Fibroblast of skin of right biceps (primary cell): ENCODE measurements at places on chromosomes 5 and 9.

- no peak for DNase-seq
Observed at GRCh38 chr5:116616876-116617275, 42.3 kb upstream of the SEMA6A start.

GRCh38 chr9:36961561-36962325, 72.3 kb downstream of the PAX5 start:
- peak; percentile 18 for DNase-seq

DNA sequence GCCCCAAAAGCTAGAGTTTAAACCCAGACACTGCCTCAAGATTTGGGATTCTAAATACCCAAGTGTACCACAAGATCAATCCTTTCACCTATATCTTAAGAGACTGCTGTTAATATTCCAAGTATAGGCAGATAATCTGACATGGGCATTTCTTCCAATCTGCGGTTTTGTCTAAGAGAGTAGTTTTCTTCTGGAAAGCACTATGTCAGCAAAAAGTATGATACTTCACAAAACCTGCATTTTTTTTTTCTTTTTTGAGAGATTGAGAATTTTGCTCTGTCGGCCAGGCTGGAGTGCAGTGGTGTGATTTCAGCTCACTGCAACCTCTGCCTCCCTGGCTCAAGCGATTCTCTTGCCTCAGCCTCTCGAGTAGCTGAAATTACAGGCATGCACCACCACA, 190.7 kb upstream of the TYRP1 start:
- DNase-seq, result no peak

DNA sequence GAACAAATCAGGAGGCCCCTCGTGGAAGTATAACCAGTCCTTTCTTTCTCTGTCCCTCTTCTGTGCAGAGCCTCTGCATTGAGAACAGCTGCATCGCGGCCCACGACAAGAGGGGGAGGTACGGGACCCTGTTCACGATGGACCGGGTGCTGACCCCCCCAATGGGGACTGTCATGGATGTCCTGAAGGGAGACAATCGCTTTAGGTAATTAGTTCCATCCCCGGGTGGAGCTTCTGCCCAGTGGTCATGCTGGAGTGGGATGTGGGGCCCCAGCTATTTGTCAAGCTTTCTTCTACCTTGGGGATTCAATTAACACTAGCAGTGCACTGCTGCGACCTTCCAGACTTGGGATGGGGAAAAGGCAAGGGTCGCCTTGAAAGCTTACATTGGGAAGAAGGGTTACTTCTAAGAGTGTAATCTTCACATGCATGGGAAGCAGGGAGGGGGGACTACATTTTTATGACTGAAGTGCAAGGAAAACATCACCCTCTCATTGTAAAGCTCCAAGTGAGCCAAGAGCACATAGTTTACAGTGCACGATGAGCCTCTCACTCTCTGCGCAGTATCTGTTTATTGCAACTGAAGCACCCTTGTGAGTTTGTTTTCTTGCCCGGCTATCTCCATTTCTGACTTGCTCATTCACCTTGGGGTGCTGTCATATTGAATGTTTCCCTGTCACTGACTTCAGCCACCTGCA, 27.0 kb downstream of the TGFBI start:
- no peak for DNase-seq

- DNase-seq, result no peak
Observed at GRCh38 chr9:115106001-115106400, 12.0 kb downstream of the TNC start.

GRCh38 chr9:75397836-75398235, 309.5 kb downstream of the OSTF1 start:
- DNase-seq, result no peak

DNA sequence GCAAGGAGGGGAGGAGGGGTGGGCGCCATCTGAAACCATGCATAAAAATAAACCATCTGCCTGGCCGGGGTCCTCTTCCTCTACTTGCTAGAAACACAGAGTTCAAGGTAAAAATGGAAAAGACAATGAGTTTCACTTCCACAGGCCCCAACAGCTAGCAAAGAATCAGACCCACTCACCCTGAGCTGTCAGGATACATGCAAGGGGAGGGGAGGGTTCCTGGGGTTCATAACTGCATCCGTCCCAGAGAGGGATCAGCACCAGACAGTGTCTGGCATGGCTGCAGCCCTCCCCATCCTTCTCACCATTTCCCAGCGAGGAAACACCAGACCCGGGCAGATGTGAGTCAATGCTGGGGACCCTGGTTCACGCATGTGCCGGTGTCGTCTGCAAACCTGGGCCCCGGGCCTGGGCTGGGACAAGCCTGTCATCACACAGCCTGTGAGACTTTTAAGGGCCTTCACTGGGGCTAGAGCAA, 55.4 kb downstream of the SEMA4D start:
- DNase-seq, result peak; percentile 28

DNA sequence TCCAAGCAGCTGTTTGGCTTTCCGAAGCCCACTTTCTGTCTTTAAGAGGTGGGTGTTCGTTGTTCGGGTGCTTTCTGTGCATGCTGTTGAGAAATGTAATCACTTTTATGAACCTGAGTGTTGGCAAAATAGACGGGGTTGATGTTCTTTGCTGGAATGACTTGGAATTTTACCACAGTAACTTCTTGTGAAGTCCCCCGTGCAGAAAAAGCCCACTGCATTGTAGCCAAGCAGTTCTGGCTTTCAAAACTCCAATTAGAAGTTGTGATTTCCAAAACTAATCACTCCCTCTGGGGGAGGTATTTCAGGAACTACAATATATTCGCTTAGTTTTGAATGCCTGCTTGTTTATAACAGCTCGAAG, 111.1 kb downstream of the PAM start:
- peak; percentile 28 for DNase-seq
